ENCODE measurements at places on chromosomes 1 and 21. TPM values are rescaled to one million over a fixed set of nuclear protein-coding genes. Genes with fewer than 3 reads are reported as not detected.

The TAL1 gene
- total RNA-seq, result not detected

The SLC30A7 gene
- 14.8 TPM for total RNA-seq

The FAM177B gene
- not detected for total RNA-seq

The LCE6A gene
- total RNA-seq, result not detected

The RNF19B gene
- total RNA-seq, result 11.5 TPM

The GBP6 gene
- not detected for total RNA-seq

DNA sequence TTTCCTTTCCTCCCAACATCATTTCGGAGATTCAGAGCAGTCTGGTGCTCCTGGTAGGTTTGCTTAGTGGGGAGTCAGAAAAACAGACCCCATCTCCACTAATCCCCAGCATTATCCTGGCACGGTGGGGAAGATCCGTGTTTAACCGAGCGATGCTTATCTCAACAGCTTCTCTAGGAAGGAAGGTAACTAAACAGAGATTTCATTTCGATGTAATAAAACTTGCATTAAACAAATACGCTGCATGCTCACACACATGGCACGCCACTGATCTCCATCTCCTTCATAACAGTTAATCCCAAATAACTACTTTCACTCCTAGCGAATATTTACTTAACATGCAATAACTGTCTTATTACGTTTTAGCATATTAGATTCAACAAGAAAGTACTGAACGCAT is 144.6 kb upstream of the CD34 start:
- no peak overlapping the region for H3K27ac ChIP-seq
- H3K36me3 ChIP-seq, result no peaks in the 10 kb centered on the region
- H3K4me1 ChIP-seq, result peaks cover 41% of the 10 kb centered on the region
- H3K27me3 ChIP-seq, result no peaks in the 10 kb centered on the region
- no peak overlapping the region for H3K4me3 ChIP-seq
- no peak for DNase-seq

GRCh38 chr1:232529747-232530146 is 100.2 kb downstream of the SIPA1L2 start:
- DNase-seq, result no peak
- H3K27ac ChIP-seq, result no peak overlapping the region
- no peak overlapping the region for H3K4me3 ChIP-seq
- no peaks in the 10 kb centered on the region for H3K27me3 ChIP-seq
- H3K36me3 ChIP-seq, result no peaks in the 10 kb centered on the region

DNA sequence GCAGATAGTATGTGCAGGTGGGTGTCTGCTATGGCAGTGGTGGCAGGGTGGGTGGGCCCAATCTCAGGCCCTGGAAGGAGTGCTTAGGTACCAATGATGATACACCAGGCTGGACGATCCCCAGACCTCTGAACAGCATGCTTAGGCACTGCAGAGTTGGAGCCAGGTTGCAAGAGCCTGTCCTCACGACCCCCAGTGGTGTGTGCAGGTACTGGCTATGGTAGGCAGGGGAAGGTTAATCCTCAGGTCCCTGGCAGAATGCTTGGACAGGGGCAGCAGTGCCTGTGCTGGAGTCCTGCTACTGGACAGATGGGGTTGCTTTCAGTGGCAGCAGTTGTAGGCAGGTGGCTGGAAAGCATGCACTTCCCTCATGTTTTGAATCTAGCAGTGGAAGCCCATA is 100.5 kb upstream of the NEK7 start:
- H3K4me3 ChIP-seq, result no peak overlapping the region
- no peaks in the 10 kb centered on the region for H3K27me3 ChIP-seq
- H3K4me1 ChIP-seq, result no peaks in the 10 kb centered on the region
- H3K27ac ChIP-seq, result no peak overlapping the region
- H3K36me3 ChIP-seq, result no peaks in the 10 kb centered on the region

- no peak overlapping the region for H3K4me3 ChIP-seq
- H3K27ac ChIP-seq, result no peak overlapping the region
- no peaks in the 10 kb centered on the region for H3K36me3 ChIP-seq
- H3K4me1 ChIP-seq, result peaks cover 14% of the 10 kb centered on the region
- H3K27me3 ChIP-seq, result no peaks in the 10 kb centered on the region
Measured at GRCh38 chr1:58391056-58391455, 155.5 kb downstream of the OMA1 start.

DNA sequence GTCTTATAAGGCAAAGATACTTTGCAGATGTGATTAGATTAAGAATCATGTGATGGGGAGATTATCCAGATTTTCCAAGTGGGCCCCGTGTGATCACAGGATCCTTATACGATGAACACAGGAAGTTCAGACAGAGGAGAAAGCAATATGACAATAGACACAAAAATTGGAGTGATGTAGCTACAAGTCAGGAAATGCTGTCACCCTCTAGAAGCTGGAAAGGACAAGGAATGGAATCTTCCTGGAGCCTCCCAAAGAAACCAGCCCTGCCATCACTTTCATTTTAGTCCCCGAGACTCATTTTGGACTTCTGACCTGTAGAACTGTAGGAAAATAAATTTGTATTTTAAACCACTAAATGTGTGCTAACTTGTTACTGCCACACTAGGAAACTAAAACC is 61.9 kb upstream of the C1orf21 start:
- no peaks in the 10 kb centered on the region for H3K36me3 ChIP-seq
- DNase-seq, result no peak
- H3K27ac ChIP-seq, result no peak overlapping the region
- no peak overlapping the region for H3K4me3 ChIP-seq
- H3K27me3 ChIP-seq, result no peaks in the 10 kb centered on the region
- H3K4me1 ChIP-seq, result no peaks in the 10 kb centered on the region

- H3K27me3 ChIP-seq, result no peaks in the 10 kb centered on the region
- no peak overlapping the region for H3K27ac ChIP-seq
- H3K36me3 ChIP-seq, result no peaks in the 10 kb centered on the region
- no peak for DNase-seq
Measured at GRCh38 chr1:226590614-226591013, 42.0 kb downstream of the STUM start.

- DNase-seq, result no peak
- no peaks in the 10 kb centered on the region for H3K27me3 ChIP-seq
- no peaks in the 10 kb centered on the region for H3K36me3 ChIP-seq
- H3K27ac ChIP-seq, result no peak overlapping the region
Measured at GRCh38 chr21:46357684-46358425, 33.9 kb downstream of the PCNT start.
